ENCODE measurements at places on chromosomes 13 and 19.

DNA sequence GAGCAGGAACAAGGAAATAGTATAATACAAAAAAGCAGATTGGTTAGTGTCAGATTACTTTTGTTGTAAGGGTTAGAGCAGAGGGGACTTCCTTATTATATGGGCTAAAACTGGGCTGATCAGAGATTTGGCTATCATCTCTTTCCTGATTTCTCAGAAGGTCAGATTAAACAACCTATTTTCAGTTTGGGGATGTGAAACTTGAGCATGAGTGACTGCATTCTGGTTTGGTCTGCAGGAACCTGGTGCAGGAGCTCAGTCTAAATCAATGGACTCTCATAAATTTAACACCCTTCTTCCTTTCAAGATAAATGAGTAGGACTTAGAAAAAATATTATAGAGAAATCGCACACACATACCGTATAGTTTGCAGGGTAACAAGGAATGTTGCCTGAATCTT, 12.9 kb upstream of the RFXAP start:
- DNase-seq = no peak

DNA sequence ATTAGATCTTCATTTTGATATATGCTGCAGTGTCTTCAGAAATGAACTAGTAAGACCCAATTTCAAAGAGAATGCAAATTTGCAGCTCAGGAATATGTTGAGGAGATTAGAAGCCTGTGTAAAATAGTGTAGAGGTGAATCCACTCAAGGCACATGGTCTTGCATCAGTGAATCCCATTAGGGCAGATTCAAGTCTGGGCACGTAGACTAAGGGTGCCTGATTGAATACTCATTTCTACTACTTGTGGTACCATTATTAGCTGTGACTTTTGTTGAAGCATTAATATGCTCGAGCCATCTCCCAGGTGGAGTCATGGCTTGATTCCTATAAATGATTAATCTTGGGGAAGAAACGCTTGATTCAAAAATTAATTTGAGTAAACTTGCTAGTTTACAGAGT, 129.4 kb downstream of the AKAP11 start:
- DNase-seq = no peak

GRCh38 chr19:53883231-53883661, 1.2 kb downstream of the PRKCG start:
- no peak for DNase-seq

DNA sequence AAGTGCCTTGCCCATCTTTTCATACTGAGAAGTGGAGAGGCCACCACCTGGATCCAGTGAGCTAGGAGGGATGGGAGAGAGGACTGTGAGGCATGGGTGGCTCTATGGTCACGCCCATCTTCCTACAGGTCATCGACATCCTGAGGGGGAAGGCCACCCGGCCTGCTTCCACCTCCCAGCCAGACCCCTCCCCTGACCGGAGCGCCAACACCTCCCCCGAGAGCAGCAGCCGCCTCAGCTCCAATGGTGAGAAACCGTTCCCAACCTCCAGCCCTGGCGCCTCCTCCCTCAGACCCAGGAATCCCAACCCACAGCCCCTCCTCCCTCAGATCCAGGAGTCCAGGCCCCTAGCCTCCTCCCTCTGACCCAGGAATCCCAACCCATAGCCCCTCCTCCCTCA, 10.1 kb downstream of the BCL3 start:
- DNase-seq = no peak

DNA sequence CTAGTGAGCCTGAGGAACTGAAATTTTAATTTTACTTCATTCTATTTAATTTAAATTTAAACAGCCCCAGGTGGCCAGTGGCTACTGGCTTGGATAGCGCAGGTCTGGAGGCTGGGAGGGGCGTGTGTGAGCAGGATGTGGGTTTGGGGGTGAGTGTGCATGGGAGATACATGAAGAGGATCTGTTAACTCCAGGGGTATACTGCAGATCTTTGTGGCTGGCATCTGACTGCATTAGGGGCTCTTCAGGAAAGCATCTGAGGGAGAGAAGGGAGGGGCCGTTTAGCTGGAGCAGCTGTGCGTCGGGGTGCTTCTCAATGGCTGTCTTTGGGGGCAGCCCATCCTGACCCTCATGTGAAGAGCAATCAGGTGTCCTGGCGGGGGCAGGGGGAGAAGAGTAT, 6.8 kb downstream of the SHANK1 start:
- DNase-seq = no peak

GRCh38 chr13:43238341-43239083, 215.1 kb downstream of the DNAJC15 start:
- no peak for DNase-seq

- DNase-seq = no peak
Measured at GRCh38 chr19:27719034-27719433, 1493.9 kb downstream of the UQCRFS1 start.

GRCh38 chr13:76873445-76873844, 12.8 kb downstream of the KCTD12 start:
- no peak for DNase-seq

DNA sequence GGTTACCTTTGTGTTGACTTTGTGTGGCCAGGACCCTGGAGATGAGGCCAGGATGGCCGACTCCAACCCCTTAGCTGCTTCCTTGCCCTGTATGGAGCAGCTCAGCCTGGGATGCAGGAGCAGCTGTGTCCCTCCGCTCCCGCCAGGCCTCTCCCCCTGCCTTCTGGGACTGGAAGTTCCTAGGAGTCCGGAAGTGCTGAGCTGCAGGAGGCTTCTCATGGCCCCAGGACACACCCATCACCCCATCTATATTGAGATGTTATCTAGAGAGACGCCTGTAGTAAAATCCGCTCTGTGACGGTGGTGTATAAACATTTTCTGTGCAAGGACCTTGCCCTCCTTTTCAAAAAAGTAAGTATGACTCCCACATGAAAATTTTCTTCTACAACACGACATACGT, 27.0 kb downstream of the WTIP start:
- no peak for DNase-seq

DNA sequence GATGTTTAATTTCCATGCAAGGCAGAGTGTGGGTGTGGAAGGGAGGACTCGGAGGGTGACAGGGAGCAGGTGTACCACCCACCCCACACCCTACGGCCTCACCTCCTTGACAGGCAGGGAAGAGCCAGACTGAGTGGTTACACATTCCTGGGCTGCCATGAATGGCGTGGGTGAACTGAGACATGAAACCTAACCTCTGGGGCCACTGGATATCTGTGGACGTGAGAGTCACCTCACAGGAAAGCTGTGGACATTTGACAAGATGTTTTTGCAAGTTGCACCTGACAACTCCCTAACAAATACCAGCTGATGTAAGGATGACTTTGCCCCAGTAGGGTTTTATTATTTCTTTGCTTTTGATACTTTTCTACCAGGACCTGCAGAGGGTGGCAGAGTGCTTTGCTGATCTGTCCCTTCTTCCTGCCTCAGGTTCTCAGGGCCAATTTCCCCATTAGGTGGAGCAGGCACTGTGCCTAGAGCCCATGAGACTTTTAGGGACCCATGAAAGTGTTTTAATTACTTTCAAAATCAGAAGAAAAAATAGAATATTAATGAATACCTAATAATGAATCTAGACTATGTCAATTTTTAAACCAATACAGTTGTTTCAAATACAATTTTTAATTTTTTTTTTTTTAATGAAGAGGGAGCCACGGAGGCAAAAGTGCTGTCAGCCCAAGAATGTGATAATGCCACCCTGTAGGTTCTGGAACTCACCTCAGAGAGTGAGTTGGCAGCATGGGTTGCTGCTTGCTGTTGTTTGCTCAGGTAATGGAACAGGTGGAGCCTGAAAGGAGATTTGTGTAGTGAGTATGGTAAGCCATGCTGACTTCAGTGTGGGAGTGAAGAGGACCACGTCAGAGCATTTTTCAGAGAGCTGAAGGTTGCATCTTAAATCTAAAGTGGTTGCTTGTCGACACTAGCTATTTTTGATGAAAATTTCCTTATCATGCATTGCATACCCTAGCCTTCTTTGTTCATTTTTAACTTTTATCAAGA, 58.0 kb upstream of the CYSLTR2 start:
- no peak for DNase-seq

DNA sequence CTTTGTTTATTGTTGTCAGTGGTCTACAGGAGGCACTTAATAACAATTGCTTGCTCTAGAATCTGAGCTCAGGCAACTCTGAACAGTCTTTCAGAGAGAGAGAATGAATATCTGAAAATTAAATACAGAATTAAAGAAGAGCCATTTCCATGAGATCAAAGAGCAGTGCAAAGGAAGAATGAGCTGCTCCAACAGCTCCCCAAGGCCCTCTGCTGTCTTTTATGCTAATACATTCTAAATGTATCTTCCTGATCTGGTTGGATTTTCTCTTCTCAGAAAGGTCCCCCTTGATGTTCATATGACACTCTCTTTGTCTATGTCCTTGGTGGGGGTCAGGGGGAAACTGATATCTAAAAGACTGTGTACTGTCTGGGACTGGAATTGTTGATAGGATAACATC, 1029.6 kb downstream of the PCDH9 start:
- DNase-seq = no peak

DNA sequence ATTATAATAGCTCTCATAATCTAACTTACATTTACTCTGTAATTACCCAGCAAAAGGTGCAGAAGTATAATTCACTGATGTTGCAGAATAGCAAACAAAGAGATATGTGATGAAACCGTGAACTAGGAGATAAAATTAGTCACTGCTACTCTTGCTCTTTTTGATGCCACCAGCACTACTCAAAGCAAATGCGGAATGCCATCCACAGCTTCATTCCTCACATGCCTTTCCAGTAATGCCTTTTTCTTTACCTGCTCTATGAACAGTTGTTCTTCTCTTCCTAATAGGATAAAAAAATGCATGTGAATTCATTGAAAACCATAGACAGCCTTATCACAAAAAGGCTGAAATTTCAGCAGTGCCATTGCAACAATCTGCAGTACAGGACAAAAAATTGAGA, 1129.5 kb downstream of the DIAPH3 start:
- DNase-seq = no peak

All from vagina (tissue), 2 donors.